ENCODE measurements at places on chromosomes 1 and 21.

DNA sequence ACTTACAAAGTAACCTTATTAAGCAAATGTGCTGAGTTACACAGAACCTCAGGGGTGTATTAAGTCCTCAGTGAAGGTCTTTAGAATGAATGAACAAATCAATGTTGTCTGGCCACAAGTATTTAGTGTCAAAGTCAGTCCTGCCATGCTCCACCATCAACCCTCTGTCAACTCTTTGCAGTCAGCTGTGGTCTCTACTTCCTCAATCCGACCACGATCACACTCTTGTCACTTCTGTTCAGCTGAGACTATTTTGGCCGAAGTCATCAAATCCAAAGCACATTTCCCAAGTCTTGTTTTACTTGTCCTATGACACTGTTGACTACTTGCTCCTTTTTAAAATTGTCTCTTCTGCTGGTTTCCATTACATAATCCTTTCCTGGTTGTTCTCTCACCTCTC is 173.5 kb downstream of the ST6GALNAC5 start:
- DNase-seq, result no peak

DNA sequence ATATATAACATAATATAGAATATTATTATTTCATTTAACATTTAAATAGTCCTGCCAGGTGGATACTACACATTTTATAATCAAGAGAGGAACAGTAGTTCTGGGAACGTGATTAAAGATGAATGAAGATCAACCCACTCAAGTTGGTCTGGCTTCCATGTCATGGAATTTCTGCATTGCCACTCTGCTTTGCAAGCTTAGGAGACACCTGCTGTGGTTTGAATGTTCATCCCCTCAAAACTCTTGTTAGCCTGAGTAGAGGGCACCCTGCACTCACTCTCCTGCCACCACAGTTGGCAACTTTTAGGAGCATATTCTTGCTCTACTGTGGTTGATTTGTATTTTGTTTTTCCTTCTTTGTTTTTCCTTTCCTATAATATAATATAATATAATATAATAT is 153.2 kb downstream of the GLUL start:
- no peak for DNase-seq

GRCh38 chr1:32200226-32201010 is at the start of gene CCDC28B:
Gene CCDC28B (plus strand): TSS chr1:32200595. CDS start chr1:32201936, 1,341 bp downstream.
- DNase-seq, result peak; percentile 66

GRCh38 chr1:98921817-98922216 is 82.8 kb downstream of the PLPPR5 start:
- no peak for DNase-seq

DNA sequence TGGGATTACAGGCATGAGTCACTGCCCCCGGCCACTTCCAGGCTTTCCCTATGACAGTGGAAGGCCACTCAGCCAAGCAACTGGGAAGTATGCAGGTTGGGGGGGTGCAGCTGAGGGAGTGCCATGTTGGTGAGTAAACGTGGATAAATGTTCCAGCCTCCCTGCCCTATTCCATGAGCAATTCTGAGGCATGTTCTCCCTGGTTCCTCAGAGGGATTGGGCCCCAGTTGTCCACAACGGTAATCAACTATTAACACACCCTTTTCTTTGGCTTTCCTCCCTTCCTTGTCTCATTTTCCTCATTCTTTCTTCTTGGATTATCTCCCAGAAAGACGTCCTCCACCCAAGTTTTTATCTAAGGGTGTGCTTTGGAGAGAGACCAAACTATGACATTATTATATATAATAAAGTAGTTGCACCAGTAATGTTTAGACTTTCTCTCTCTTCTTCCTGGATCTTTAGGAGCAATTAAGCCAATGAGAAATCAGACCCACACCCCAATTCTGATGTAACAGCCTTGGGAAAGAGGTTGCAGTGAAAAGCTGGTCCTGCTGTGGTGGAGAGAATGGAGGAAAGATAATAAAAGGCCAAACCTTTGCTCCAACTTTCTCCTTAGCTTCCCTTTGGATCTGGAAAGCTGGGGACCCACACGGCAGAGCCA is 6.8 kb upstream of the SLAMF9 start:
- DNase-seq, result no peak

DNA sequence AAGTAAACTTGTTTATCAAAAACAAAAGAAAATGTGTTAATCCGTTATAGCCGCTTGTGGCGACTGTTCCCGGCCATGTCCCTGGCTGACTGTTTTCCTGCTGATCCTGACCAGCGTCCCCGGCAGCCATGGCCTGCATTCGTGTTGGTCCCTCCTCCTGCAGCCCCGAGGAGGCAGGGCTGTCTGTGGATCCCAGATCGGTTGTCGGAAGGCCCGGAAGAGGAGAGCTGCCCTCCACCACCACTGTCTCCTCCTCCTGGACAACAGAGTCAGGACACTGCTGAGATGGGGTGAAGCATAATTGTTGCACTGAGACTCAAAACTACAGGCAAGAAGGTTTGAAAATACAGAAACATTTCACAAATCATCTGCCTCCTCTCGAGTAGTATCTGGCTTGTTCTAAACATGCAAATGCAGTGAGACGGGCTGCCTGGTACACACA is 3.6 kb upstream of the MXRA8 start:
- DNase-seq, result no peak

DNA sequence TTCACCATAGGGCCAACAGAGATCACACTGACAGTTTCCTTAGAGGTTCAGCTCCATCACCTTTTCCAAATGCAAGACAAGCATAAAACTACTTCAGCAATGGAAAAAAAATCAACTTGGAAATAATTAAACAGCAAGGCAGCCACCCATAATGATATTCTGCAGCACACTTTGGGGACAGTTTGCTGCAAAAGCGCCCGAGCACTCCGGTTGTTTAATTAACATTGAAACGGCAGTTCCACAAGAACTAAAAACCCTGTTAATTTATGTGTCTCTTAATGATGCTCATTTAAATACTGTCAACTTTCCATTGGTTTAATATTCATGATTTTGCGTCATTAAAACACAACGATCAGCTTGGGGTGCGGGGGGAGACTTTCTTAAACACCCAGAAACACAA is 153.2 kb downstream of the ELAVL4 start:
- DNase-seq, result no peak

DNA sequence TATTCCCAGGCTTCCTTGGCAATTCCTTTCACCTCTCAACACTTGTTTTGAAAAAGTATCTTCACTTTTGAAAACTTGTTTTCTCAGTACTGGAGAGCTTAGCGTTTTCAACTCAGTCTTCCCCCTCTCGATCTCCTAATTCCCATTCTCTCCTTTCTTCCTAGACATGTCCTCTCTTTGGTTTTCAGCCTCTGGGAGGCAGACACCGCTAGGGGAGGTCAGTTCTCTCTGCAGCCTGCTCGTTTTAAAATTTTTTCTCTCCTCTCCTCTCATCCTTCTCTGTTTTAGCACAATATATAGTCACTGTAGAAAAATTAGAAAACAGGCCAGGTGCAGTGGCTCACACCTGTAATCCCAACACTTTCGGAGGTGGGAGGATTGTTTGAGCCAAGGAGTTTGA is 12.6 kb upstream of the RHEX start:
- DNase-seq, result no peak

- DNase-seq, result no peak
Observed at GRCh38 chr1:166952002-166952746, 23.2 kb downstream of the ILDR2 start.

DNA sequence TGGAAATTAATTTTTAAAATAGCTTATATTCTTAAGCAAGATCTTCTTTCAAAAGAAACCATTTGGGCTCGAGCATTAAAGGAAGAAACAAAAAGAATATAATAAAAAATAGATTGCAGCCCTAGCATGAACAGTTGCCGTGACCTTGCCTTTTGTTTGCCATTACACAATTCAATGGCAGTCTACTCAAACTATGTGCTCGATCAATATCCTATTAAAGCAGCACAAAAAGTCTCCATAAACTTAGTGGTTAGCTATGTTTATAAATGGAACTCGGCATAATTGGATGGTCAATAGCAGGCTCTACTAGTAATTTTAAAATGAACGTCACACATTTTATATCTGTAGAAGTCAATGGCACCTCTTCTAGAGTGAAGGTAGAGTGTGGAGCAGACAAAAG is 256.5 kb downstream of the NFIA start:
- DNase-seq, result no peak

GRCh38 chr1:17276568-17276967 is 27.7 kb downstream of the PADI3 start:
- DNase-seq, result peak; percentile 24

- DNase-seq, result no peak
Observed at GRCh38 chr1:239240736-239241135, 145.6 kb upstream of the CHRM3 start.

- no peak for DNase-seq
Observed at GRCh38 chr1:160189649-160190625, at the start of gene CASQ1. Gene CASQ1 (plus strand): TSS chr1:160190575. CDS start chr1:160190752, 177 bp downstream.

DNA sequence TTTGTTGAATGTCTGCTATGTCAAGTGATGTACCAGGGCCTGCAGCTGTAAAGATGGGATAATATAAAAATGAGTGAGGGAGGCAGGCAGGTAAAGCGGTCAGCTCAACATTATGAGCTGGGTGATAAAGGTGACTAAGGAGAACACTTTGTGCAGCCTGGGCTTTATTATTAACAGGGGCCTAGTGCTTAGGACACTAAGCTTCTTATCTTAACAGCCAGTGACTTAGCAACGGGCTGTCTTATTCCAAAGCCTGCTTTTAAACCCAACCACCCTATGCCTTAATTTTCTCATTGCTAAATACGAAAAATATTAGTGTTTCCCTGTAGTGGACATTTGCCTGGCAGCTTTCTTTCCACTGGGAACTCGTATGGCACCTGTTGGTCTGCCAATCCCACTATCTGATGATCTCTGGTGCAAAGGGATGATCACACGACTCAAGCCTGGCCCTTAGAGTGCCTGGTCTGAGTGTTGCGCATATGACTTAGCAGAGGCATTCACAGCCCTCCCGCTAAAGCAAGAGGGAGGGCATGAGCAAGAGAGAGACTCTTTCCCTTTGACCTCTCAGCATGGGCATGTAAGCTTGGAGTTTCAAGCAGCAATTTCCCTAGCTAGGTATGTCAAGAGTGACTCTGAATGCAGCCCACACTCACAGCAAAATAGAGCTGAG is 98.6 kb upstream of the PAPPA2 start:
- DNase-seq, result no peak

GRCh38 chr1:157781048-157781447 is 4.1 kb upstream of the FCRL2 start:
- no peak for DNase-seq

DNA sequence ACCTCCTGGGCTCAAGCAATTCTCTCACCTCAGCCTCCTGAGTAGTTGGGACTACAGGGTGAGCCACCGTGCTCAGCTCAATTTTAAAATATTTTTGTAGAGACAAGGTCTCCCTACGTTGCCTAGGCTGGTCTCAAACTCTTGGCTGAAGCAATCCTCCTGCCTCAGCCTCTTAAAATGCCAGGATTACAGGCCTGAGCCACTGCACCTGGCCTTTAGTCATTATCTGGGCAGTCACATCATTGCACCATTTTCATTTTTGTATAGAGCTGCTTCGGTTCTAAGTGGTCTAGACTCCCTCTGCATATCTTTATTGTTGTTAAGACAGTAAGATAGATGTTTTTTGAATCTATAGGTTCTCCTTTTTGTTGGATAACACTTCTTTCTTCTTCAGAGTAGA is 39.9 kb downstream of the ATF3 start:
- no peak for DNase-seq

- no peak for DNase-seq
Observed at GRCh38 chr1:229786974-229787610, 161.0 kb downstream of the URB2 start.

DNA sequence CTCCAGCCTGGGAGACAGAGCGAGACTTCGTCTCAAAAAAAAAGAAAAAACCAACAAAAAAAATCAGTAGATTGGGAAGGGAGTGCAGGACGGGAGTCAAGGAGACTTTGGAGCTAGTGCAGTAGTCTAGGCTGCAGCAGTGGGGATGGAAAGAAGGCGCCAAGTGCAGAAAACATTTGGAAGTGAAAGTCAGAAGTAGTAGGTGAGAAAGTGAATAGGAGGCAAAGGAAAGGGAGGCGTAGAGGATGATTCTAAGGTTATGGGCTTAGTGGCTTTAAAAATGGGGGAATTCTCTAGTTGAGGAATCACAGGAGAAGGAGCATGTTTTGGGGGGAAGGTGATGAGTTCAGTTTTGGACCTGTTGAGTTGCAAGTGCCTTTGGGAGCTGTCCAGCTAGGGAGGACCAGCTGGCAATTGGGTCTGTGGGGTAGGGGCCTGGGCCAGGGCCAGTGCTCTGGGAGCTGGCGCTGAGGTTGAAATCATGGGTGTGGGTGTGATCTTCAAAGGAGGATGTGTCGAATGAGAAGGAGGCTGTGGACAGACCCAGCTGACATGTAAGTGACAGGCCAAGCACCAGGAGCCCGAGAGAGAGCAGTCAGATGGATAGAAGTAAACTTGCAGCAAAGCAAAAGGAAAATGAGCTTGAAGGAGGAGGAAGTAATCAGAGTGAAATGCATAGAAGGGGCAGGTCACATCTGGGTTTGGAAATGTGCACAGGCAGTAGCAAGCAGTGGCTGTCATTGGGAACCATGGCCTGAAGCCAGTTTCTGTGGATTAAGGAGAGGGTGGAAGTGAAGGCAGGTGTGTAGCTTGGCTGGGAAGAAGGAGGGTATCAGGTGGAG is 15.8 kb downstream of the TMCC2 start:
- DNase-seq, result no peak

DNA sequence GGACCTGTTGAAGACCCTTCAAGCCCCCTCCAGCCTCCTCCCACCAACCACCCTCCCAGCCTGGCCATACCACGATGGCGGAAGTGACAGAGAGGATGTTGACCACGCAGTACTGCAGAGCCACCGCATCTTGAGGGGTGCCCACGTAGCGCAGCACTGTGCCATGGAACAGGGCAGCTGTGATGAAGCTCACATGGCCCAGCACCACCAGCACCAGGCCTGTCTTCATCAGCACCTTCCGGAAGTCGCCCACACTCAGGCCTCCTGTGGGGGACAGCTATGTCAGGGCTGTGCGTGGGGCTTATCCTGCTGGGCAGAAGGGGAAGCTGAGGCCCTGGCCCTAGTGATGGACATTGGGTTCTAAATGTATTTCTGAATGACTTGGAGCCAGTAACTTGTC is 3.1 kb downstream of the TMEM54 start:
- no peak for DNase-seq

DNA sequence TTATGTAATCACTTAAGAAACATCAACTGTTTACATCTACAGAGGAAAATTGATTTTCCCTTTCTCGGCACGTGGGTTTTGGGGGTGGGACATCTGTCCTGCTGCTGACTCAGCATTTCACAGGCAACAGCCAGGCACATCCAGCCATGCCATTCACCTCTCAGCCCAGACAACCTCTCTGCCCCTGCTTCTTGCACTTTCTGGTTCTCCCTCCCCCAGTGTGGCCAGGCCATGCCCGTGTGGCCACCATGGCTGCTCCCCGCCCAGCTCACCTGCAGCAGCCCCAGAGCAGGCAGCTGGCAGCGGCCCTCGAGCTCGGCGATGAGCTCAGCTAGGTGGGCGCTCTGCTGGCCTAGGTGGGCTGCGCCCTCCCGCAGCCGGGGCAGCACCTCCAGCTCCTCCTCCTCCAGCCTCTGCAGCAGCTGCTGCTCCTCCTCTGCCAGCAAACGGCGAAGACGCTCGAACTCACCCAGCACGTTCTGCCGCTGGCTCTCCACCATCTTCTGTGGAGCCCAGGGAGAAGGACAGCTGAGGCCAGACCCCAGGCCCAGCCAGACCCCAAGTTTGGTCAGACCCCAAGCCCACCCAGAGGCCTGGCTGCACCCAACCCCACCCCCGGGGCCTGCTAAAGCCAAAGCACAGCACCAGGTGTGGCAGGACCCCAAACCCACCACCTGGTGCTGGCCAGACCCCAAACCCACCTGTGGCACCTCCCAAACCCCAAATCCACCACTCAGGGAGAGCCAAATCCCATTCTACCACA is 5.8 kb downstream of the TRIM11 start:
- DNase-seq, result no peak

- DNase-seq, result no peak
Observed at GRCh38 chr21:27511233-27511632, 544.3 kb upstream of the ADAMTS5 start.

GRCh38 chr1:89351597-89352311 is 12.1 kb upstream of the GBP6 start:
- no peak for DNase-seq

Measured in CD4-positive, alpha-beta T cell treated with Interferon alpha-2 for 1 hour (primary cell).